ENCODE measurements at places on chromosomes 3 and 15.

GRCh38 chr3:49719214-49719884 lies at the start of gene AMIGO3:
TSS of gene AMIGO3 (minus strand) at chr3:49719684. CDS start at chr3:49719465, 219 bp downstream.
- DNase-seq = peak; percentile 91

DNA sequence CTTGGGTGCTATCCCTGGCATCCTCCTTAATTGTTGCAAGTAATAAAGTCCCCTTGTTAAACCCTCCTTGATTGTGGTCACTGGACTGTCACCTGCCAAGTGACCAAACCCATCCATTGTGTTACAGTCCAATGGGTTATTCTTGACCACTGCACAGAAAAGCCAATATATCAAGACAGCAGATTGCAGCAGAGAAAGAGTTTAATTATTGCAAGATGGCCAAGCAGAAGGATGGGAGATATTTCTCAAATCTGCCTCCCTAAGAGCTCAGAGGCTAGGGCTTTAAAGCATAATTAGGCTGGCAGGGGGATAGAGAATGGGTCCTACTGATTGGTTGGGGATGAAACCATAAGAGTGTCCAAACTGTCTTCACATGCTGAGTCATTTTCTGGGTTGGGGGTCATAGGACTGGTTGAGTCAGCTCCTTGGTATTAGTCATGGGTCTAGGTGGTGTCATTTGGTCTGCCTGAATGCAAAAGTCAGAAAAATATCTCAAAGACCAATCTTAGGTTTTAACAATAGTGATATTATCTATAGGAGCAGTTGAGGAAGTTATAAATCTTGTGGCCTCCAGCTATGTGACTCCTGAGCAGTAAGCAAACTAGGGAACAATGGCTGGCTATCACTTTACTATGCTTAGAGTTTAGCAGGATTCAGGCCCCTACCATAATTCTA lies 19.1 kb upstream of the XYLB start:
- DNase-seq = no peak

- DNase-seq = no peak
Observed at GRCh38 chr3:171811295-171811912, 1.1 kb upstream of the PLD1 start.

DNA sequence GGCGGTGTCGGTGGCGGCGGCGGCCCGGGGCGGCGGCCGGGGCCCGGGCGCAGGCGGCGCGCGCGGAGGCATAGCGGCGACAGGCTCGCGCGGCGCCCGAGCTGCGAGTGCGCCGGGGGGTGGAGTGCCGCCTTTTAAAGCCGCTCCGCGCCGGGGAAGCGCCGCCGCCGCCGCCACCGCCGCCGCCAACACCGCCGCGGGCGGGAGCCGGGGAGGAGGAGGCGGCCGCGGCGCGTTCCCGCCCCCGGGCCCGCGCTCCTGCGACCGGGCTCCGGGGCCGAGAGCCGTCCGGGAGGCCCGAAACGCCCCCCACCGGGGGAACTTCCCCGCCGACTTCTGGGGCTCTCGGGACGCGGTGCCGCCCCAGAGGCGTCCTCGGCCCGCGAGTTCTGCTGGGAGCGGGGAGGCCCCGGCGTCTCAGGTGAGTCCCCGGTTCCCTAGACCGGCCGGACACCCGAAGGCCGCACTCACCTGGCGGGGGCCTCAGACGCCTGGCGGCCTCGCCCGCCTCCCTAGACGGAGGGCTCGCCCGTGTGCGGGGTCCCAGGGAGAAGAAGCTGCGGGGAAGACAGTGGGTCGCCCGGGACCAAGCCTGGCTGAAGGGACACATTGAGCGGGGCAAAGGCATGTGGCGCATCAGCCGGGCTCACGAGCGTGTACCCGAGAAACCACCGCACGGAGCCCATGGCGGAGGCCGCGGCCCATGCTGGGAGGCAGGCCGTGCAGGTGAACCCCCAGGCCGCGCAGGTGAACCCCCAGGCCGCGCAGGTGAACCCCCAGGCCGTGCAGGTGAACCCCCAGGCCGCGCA lies at the start of gene PCSK6:
Gene PCSK6, minus strand, starts transcription at position 109 of the 809 bp plus-strand sequence. Its CDS starts 37 bp downstream, at position 72.
- DNase-seq = no peak

GRCh38 chr3:129934234-129935123 lies 40.0 kb upstream of the TRH start:
- peak; percentile 17 for DNase-seq

DNA sequence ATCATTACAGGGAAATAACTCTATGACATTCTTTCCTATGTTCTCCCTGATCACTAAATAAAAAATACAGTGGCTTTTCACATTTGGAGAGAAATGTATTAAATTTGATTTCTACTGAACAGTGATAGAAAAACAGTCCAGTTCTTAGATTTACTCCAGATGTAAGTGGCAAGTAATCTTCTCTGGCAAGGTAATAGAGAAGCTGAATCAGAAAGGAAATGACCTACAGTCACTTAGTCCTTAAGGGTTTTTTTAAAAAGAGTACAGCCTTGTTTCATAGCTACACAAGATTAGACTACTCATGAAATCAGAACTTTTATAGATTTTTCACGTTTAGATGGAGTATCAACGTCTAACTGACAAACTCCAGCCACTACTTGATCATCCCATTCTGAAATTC lies 236.9 kb downstream of the CADPS start:
- DNase-seq = no peak

- DNase-seq = no peak
Observed at GRCh38 chr3:145209561-145209960, 951.4 kb downstream of the PLOD2 start.

- no peak for DNase-seq
Observed at GRCh38 chr3:71102111-71102983, 481.2 kb downstream of the FOXP1 start.

- DNase-seq = no peak
Observed at GRCh38 chr3:70185661-70186060, 126.8 kb downstream of the MDFIC2 start.

DNA sequence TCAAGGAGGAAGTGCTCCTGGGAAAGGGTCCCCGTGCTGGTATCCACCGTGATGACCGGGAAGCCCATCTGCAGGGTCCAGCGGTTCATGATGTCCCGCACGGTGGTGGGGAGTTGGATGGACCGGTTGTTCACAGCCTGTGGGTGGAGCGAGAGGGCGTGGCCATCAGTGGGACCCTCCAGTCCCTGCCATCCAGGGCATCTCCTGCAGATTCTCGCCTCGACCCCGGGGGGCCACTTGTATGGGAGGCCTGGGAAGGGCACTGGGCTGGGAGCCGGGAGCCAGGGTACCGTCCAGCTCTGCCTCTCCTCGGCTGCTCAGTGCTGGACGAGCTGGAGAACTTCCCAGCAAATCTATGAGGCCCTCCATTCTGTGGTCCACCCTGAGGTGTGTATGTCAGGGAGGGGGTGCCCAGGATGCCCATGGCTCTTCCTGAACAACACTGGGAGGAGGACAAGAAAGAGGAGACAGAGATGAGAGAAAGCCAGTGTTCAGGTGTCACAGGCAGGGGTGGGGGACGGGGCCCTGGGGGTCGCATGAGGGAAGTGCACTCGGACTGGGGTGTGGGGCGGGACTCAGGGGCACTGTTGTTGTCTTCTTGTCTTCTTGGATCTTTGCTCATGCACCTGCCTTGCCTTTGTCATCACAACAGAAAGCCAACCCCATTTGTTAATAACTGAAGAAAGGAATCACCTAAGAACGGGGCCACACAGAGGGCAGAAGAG lies 13.0 kb downstream of the ANPEP start:
- DNase-seq = no peak

DNA sequence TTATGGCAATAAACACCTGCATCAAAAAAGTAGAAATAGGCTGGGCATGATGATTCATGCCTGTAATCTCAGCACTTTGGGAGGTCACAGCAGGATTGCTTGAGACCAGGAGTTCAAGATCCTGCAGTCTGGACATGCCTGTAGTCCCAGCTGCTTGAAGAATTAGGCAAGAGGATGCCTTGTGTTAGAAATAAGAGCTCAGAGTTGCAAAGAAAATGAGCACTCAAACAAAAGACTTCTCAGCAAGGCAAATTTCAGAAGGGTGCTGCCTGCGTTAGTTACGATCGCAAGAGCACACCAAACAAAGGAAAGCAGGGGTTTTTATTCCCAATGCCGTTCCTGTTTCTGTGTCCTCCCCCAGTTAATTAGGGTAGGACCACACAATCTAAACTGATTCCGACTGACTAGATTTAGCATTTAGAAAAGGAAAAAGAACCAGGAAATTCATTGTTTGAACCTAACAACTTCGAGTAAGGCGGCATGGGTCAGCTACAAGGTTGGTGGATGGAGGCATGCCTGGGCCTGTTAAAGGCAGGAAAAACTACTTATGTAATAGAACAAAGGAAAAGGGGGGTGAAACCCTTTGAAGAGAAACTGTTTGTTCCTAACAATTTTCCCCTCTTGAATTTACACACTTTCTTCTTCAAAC lies 55.5 kb downstream of the DLG1 start:
- DNase-seq = no peak

DNA sequence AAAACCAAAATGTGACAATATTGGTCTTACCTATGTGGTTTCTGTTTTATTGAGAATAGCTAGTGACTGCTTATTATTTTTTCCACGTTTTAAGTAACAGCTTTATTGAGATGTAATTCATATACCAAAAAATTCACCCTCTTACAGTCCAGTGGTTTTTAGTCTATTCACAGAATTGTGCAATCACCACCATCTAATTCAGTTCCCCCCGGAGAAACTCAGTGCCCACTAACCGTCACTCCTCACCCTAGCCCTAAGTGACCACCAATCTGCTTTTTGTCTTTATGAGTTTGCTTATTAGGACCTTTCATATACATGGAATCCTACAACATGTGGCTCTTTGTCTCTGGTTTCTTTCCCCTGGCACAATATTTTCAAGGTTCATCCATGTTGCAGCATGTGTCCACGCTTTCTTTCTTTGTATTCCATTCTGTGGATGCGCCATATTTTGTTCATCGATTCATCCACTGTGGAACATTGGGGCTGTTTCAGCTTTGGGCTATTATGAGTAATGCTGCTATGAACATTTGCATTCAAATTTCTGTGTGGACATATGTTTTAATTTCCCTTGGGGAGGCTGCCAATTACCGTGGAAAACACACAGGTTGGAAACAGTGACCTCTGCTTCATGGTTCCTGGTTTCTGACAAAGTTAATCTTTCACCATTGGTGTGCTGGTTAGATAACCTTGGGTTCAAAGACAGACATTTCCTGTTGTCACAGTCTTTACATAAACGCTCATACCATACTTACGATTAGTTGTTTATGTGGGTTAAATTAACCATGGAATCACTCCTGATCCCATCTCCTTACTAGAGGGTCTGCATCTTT lies 3.2 kb upstream of the BCL2L10 start:
- no peak for DNase-seq

- DNase-seq = no peak
Observed at GRCh38 chr3:191170097-191170496, 28.9 kb upstream of the OSTN start.

- DNase-seq = no peak
Observed at GRCh38 chr3:166282931-166283330, 445.7 kb upstream of the BCHE start.

- DNase-seq = peak; percentile 55
Observed at GRCh38 chr3:196969660-196970546, 1.3 kb upstream of the PIGZ start.

DNA sequence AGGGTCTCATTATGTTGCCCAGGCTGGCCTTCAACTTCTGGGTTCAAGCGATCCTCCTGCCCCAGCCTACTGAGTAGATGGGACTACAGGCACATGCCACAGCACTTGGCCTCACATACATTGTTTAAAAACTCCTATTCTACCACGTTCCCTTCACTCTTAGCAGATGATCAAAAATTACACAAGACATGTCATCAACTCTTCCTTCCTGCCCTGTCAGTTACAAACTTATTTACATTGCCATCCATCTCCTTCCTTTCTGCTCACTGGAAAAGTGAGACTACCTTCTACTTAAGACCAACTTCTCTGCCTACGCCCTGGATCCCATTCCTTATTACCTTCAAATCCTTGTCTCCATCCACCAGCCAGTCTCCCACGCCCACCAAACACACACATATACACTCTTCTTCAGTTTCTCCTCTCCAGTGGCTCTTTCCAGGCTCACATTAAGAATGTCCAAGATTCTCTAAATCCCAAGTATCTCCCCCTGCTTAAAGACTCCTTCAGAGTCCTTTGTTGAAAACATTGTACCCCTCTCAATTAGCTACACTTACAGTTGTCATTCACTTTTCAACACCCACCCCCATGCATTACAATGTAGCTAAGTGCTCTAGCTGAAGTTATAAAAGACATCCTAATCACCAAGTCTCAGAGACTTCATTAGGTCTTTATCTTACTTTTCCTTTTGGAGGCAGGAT lies 4.3 kb downstream of the PEAK1 start:
- no peak for DNase-seq

GRCh38 chr15:62211348-62211747 lies 46.3 kb upstream of the C2CD4B start:
- no peak for DNase-seq

Data from activated gamma-delta T cell treated with Interleukin-2 at 50 U/mL for 16 hours (primary cell).